ENCODE measurements at places on chromosomes 3 and 15.

- no peak for DNase-seq
These were observed 254.3 kb upstream of the CHRNA7 start for GRCh38 chr15:31776039-31776438.

- DNase-seq: no peak
These were observed 736 bp downstream of the ARHGEF26 start for GRCh38 chr3:154121701-154122551.

- DNase-seq: no peak
These were observed 1.7 kb downstream of the PKM start for GRCh38 chr15:72229076-72229946.

DNA sequence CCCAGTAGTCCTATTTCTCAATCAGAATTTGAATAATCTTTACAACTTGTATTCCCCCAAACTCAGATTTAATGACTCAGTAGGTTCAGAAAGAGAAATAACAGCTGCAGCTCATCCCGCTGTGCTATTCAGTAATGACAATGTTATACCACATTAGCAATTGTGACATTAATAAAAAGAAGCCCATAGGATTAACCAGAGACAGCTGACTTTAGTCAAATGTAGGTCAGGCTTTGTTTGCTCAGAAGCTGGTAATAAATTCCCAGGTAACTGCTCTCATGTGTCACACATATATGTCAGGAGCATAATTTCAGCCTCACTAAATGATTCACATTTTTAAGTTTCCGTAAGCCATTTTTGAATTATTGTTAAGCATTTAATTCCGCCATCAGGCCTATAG is 222.0 kb upstream of the UBE2E2 start:
- no peak for DNase-seq

- no peak for DNase-seq
These were observed 115.7 kb upstream of the STT3B start for GRCh38 chr3:31416980-31417379.

GRCh38 chr15:70152070-70152480 is 54.4 kb upstream of the TLE3 start:
- peak; percentile 88 for DNase-seq

DNA sequence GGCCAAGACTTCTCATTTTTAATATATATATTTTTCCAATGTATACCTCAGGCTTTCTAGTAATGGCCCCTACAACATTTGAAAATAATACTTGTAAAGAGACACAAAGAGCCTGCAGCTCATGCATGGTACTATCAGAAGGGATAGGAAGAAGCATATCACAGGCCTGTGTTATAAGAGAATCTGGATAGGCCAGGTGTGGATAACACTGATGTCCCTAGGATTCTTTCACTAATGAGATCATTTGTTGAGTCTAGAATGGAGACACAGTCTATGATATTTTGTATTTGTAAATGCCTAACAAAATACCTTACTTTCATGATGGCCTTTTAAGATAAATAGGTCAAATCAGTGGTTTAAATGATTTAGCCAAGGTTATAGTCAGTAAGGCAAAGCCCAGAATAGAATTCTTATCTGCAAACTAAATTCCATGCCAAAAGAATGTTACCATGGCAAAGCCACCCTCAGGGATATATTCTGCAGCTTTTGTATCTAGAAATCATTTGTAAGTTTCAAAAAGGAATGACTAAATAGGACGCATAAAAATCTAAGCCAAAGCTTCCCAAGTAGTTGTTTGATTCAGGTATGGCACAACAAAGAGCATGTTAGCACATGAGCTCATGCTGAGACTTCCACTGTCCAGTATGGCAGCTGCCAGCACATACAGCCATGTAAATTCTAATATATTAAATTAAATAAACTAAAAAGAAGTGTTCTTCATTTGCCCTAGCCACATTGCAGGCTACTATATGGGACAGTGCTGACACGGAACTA is 10.0 kb downstream of the DCP1A start:
- no peak for DNase-seq

DNA sequence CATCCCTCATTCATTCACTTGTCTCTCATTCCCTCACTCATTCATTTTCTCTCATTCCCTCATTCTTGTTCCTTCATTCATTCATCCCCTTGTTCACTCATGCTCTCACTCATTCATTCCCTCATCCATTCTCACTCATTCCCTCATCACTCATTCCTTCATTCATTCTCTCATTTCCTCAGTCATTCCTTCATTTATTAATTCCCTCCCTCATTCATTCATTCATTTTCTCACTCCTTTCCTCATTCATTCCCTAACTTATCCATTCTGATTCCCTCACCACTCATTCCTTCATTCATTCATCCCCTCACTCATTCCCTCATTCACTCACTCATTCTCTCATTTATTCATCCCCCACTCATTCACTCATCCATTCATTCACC is 13.8 kb downstream of the ABTB1 start:
- no peak for DNase-seq

DNA sequence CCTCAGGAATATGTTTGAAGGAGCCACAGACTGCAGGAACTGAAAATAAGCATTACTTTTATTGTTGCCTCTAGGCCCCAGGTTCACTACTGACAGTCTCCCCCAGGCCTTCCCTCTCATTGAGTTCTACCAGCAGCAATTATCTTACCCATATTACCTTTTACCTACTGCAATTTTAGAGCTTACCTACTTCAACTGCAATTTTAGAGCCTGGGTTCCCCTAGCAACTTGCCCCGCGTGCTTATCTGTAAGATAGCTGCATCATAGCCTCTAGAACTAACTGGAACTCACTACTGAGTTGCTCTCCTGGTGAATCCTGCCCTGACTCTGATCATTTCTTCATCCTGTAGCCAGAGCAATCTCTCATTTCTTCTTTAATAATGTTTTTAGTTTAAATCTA is 29.2 kb upstream of the WWTR1 start:
- no peak for DNase-seq

- peak; percentile 5 for DNase-seq
These were observed 169.4 kb upstream of the ZNF385D start for GRCh38 chr3:21920421-21920861.

DNA sequence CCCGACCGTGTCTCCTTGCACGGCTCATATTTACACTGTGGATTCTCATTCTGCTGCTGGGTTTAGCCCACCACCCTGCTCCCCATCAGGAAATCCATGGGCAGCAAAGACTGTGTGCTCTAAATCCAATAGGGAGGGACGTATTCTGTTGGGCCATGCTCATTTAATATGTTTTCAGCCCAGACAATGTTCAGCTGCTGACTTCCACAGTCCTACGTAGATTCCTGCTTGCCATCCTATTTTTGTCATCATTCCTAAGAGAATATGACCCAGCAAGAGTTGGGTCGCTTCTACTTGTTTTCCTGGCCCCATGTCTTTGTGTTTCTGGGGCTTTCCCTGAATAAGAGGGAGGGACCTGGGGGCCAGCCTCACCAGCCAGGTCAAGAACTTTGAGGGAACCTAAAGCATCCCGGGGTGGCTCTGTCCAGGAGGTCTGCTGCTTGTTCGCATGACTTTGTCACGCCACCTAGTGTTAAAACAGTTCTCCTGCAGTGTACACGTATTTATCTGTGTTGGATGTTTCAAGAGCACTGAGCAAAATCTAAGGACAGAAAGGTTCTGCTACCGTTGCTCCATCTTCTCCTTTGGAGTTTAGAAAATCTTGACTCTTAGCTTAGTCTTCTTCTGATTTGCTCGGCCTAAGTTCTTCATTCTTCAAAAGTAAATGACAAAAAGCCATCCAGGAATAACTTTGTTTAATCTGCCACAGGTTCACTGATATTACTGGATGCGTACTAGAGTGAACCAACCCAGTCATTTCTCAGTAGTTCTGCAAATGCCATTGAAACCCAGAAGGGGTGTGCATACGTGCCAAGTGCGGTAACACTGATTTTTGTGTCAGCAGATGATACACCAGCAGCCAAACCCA is 79.8 kb upstream of the NR2E3 start:
- DNase-seq: peak; percentile 17

DNA sequence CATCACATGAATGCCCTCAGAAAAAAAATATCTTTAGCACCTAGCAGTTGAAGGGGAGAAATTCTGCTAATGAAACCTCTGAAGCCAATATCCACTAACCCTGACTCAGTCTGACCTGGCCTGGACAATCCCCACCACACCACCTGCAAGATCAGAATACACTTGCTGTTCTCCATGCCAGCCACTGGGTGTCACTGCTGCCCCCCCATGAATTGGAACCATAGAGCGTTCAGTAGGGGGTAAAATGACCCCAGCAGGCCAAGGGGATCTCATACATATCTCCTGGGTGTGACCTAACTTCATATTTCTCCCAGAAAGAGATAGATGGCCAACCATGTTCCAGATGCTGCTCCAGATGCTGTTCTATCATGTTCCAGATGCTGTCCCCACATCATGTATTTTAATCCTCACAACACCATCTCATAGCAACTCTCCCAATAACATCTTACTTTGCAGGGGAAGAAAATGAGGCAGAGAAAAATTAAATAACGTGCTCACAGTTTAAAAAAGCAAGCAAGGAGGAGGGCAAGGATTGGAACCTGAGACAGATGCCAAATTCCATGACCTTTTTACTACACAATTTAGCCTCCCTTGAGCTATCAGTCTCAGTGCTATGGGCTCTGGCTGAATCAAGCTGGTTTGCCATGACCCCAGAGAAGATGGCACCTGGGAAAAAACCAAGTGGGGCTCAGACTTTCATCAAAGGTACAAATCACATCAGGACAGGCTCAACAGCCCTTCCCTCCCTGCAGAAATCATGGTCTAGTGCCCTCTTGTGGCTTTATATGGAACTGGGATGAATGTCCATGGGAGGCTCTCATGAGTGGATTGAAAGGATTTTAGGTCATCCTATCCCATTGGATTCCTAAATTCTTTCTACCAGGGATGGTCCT is 12.4 kb downstream of the NTRK3 start:
- no peak for DNase-seq

DNA sequence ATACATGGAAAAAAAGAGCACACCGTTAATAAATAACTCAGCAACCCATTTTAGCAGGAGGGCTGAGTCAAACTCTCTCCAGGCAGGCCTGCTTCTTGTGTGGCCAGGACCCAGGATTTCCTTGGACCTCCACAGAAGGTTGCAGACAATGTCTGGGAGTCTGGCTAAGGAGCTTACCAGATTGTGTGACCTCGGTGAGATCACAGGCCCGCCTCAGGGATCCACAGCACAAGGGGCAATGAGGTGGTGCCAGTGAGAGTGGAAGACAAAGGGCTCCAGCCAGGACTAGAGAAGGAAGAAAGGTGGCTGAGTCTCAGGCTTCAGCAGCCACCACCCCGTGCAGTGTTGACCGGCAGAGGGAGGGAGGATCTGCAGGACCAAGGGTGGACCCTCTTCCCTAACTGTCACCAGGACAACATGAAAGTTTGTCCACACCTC is 32.2 kb upstream of the SEC22A start:
- no peak for DNase-seq

- peak; percentile 83 for DNase-seq
These were observed 27.2 kb downstream of the MRPL46 start for GRCh38 chr15:88440021-88440420.

DNA sequence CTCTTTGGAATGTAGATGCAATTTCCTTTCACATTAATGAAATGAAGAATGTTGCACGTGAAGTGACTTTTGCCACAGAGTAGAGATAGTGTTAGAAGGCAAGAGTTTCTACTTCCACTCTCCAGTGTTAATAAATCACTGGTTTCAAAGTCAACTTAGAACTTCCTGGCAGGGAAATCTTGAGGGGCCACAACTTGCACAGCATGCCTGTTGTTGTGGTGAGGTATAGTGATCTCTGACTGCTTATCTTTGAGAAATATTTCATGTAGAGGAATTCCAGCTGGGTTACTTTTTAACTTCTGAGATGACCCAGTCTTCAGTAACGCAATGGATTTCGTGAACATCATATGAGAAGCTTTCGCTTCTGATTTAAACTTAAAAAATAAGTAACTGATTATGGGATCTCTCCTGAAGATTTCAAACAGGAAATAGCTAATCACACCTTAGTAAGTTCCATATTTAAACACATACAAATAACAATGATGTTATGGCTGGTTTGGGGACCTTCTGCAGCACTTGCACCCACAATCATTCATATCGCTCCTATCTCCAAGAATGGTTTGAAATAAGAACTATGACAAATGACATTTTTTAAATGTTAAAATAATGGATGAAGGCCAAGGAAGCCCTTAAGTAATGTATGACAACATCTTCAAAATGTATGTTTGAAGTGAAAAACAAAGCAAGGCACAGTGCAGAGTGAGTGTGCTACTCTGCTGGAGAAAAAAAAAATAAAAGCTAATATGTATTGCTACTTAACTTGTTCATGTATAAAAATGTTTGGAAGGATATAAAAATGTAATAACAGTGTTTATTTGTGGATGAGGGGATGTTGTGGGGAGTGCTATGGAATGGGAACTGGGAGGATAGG is 726.5 kb upstream of the NECTIN3 start:
- DNase-seq: peak; percentile 36

- no peak for DNase-seq
These were observed 297.9 kb downstream of the OTOL1 start for GRCh38 chr3:161794551-161794950.

DNA sequence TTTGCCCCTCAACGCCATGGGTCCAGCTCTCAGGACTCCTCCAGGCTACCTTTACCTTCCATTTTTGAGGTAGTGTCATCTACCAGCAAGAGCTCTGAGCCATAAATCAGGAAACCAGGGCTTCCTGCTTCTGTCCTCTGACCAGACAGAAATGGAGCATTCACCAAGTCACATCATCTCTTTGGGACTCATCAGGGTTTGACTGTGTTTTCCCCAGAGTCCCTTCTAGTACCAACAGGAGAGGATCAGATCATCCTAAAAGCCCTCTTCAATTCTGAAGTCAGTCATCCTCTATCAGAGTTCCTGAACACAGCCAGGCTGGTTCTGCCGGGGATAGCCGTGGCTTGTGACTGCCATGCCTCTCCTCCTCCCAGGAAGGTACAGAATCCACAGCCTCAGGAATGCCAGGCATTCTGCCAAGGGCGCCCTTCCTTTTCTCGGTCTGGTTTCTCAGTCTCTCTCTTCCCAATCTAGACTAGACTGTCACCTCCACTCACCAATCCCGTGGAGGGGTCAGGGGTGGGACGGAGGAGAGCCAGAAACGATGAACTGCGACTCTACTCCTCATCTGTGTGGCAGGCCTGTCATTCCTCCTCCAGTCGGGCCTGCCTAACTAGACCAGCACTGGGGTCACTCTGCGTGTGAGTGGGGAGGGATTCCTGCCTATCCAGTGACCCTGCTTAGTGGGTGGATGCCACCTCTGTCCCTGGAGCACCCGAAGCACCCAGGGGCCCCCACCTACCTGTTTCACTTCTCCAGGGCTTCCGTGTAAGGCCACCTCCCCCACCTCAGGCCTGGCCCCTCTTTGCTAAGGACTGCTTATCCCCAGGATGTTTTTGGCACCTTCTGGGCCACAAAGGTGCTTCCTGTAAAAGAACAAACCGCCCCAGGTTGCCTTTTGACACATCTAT is 30.9 kb downstream of the CCNL1 start:
- no peak for DNase-seq
